ENCODE measurements at places on chromosomes 1 and 21. TPM values are rescaled to one million over a fixed set of nuclear protein-coding genes. Genes with fewer than 3 reads are reported as not detected.

TNFRSF1B gene
- 59.7 TPM for total RNA-seq

PCAT6 gene
- not detected for total RNA-seq

LHX8 gene
- not detected for total RNA-seq

LCE2B gene
- total RNA-seq: 2.4 TPM

ARTN gene
- 6.1 TPM for total RNA-seq

LGR6 gene
- 76.6 TPM for total RNA-seq

DNA sequence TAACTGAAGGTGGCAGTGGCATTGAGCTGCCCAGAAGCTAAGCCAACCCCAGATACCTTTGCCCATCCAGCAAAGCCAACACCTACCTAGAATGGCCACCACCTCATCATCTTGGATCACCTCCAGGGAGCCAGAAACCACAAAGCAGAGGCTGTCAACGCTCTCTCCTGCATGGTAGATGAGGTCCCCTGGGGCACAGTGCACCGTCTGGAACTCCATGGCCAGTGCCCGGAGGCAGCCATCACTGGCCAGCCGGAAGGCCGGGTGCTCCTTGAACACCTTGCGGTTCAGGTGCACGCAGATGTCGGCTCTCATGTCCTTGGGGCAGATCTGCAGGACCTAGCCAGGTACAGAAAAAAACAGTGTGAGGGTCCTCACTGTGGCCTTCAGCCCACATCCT is 336.5 kb downstream of the KCNH1 start:
- H3K4me3 ChIP-seq: no peak overlapping the region
- DNase-seq: no peak
- no peak overlapping the region for H3K27ac ChIP-seq
- H3K4me1 ChIP-seq: no peaks in the 10 kb centered on the region
- H3K27me3 ChIP-seq: no peaks in the 10 kb centered on the region

GRCh38 chr21:41673596-41674335 is 93.1 kb downstream of the RIPK4 start:
- H3K4me3 ChIP-seq: peak overlapping the region; percentile 16
- no peaks in the 10 kb centered on the region for H3K36me3 ChIP-seq
- no peak overlapping the region for H3K27ac ChIP-seq
- DNase-seq: no peak
- peaks cover 9% of the 10 kb centered on the region for H3K4me1 ChIP-seq

GRCh38 chr1:210207597-210208450 is 24.8 kb upstream of the SERTAD4 start:
- H3K4me3 ChIP-seq: no peak overlapping the region
- H3K27ac ChIP-seq: no peak overlapping the region
- H3K36me3 ChIP-seq: no peaks in the 10 kb centered on the region
- no peak for DNase-seq
- no peaks in the 10 kb centered on the region for H3K4me1 ChIP-seq
- no peaks in the 10 kb centered on the region for H3K27me3 ChIP-seq

DNA sequence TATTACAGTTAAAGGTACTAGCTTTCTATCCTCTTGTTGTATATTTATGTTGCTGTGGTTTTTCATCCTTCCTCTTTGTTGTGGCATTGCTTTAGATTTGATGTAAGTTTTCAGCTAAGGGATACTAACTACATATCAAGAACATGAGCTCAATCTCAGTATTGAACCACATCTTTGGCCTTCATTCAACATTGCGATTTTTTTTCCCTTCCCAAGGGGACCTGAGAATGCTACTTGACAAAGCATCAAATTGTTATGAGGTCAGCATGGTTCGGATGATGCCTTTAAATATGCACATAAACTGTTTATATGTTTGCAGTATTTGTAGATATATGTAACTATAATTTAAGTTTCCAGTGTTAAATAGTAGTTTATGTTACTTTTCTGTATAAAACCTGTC is 31.7 kb upstream of the GPR88 start:
- no peak overlapping the region for H3K27ac ChIP-seq
- H3K4me1 ChIP-seq: no peaks in the 10 kb centered on the region
- no peaks in the 10 kb centered on the region for H3K27me3 ChIP-seq
- H3K36me3 ChIP-seq: no peaks in the 10 kb centered on the region
- H3K4me3 ChIP-seq: no peak overlapping the region
- no peak for DNase-seq

GRCh38 chr1:230504310-230504709 is 78.2 kb upstream of the PGBD5 start:
- no peak for DNase-seq
- H3K4me3 ChIP-seq: no peak overlapping the region
- no peaks in the 10 kb centered on the region for H3K27me3 ChIP-seq

- no peaks in the 10 kb centered on the region for H3K36me3 ChIP-seq
- no peak for DNase-seq
- H3K27ac ChIP-seq: no peak overlapping the region
Measured at GRCh38 chr1:192550922-192551534, 24.5 kb upstream of the RGS1 start.

GRCh38 chr1:186113461-186113860 is 261.6 kb downstream of the TPR start:
- H3K4me3 ChIP-seq: no peak overlapping the region
- H3K27me3 ChIP-seq: no peaks in the 10 kb centered on the region
- H3K27ac ChIP-seq: no peak overlapping the region
- no peak for DNase-seq

Data from thoracic aorta (tissue), 2 donors.